Adrenal gland (tissue), 19 donors: ENCODE measurements at places on chromosomes 12 and 14. TPM values are rescaled to one million over a fixed set of nuclear protein-coding genes. Genes with fewer than 3 reads are reported as not detected.

The CCDC196 gene
- not detected for total RNA-seq

The PLEK2 gene
- total RNA-seq, result 30.1 TPM

The BDKRB2 gene
- total RNA-seq, result 1.7 TPM

DNA sequence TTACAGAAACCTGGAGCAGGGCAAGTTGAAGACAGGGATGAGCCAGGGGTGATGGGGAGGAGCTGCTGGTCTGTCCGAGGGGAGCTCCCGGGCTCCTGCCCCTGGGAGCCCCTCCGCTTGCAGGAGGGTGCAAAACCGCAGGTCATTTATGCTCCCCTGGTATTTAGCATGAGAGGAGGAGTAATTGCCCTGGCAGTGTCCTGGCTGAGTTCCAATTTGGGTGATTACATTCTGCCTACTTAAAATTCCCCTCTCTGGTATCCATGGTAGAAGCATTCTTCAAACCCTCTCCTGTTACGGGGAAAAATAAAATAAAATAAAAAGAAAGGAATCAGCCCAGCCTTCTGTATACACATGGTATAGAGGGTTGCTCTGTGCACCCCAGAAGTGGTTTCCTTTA, 61.7 kb upstream of the VRK1 start:
- H3K36me3 ChIP-seq, result no peaks in the 10 kb centered on the region
- no peak for DNase-seq
- H3K27ac ChIP-seq, result no peak overlapping the region
- peaks cover 18% of the 10 kb centered on the region for H3K27me3 ChIP-seq

- H3K27me3 ChIP-seq, result no peaks in the 10 kb centered on the region
- H3K27ac ChIP-seq, result no peak overlapping the region
- peak; percentile 9 for DNase-seq
- H3K36me3 ChIP-seq, result no peaks in the 10 kb centered on the region
- no peak overlapping the region for H3K4me3 ChIP-seq
These were observed 178.2 kb downstream of the AKAP6 start for GRCh38 chr14:32507029-32507984.

GRCh38 chr12:98224584-98225221, 290.7 kb upstream of the TMPO start:
- no peak overlapping the region for H3K27ac ChIP-seq
- H3K4me3 ChIP-seq, result no peak overlapping the region
- no peaks in the 10 kb centered on the region for H3K4me1 ChIP-seq
- no peak for DNase-seq
- no peaks in the 10 kb centered on the region for H3K27me3 ChIP-seq
- no peaks in the 10 kb centered on the region for H3K36me3 ChIP-seq
